ENCODE measurements at places on chromosomes 2 and 18.

DNA sequence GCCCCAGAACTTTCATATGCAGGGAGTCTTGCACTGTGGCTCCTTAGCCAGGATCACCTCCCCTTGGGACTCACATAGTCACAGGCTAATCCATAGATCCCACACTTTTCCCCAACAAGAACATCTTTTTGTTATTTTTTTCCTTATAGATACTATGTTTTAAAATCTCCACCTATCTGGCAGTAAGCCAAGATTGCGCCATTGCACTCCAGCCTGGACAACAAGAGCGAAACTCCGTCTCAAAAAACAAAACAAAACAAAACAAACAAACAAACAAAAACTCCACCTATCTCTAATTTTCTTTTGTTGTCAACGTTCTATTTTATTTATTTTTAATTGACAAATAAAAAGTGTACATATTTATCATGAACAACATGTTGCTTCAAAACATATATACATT, 141.7 kb downstream of the PDE11A start:
- no peaks in the 10 kb centered on the region for H3K36me3 ChIP-seq
- H3K27me3 ChIP-seq, result no peaks in the 10 kb centered on the region
- no peak for DNase-seq
- H3K4me1 ChIP-seq, result no peaks in the 10 kb centered on the region
- H3K4me3 ChIP-seq, result no peak overlapping the region
- H3K27ac ChIP-seq, result no peak overlapping the region

GRCh38 chr2:214247531-214247930, 163.3 kb upstream of the VWC2L start:
- no peak for DNase-seq
- no peak overlapping the region for H3K4me3 ChIP-seq
- H3K36me3 ChIP-seq, result no peaks in the 10 kb centered on the region
- H3K27me3 ChIP-seq, result no peaks in the 10 kb centered on the region
- H3K4me1 ChIP-seq, result no peaks in the 10 kb centered on the region
- no peak overlapping the region for H3K27ac ChIP-seq

- H3K27ac ChIP-seq, result no peak overlapping the region
- peaks cover 15% of the 10 kb centered on the region for H3K4me1 ChIP-seq
Observed at GRCh38 chr2:119485336-119486110, 38.8 kb downstream of the SCTR start.

DNA sequence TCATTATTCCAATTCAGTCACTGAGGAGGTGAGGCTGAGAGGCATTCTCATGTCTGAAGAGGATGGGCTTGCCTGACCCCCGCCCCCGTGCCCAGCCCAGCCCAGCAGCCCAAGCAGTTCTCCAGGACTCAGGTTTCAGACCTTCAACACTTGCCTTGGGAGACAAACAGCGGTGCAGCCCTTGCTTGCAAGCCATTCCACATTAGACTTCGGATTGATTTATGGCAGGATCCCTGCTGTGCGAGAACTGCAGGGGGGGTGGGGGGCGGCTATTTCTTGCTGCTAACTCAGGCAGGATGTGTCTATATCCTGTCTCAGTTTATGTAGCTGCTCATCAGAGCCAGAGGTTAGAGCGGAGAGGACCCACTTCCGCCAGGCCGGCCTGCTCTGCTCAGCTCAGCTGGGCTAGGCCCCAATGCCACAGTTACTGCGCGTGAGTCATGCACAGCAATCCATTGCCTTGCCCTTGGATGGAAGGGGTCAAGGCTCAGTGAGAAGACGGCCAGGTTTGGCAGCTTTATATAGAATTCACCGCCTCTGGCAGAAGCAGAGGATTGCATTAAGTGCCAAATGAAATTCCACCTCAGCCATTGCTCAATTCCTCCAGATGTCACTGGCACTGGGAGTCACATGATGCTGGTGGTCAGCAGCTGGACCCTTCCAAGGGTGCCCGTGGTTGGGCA, 1.8 kb downstream of the GYPC start:
- DNase-seq, result peak; percentile 77
- H3K4me1 ChIP-seq, result peaks cover 30% of the 10 kb centered on the region
- no peak overlapping the region for H3K4me3 ChIP-seq
- peak overlapping the region; percentile 90 for H3K27ac ChIP-seq
- H3K27me3 ChIP-seq, result peaks cover 7% of the 10 kb centered on the region

DNA sequence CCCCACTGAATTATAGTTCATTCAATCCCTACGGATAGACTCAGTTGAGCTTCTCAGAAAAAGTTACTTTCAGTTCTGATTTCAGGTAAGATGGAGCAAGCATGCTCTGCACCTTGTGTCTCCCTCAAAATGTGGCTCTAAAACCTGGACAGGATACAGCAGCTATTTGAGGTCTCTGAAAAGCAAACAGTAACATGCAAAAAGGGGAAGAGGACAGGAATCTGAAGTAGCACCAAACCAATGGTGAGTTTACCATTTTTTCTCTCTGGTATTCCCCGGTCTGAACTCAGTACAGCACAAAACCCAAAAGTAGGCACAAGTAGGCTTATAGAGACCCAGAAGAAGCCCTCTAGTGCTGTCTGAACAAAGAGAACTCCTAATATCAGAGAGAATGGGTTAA, 34.1 kb downstream of the LANCL1 start:
- H3K4me3 ChIP-seq, result no peak overlapping the region
- no peaks in the 10 kb centered on the region for H3K4me1 ChIP-seq
- no peak overlapping the region for H3K27ac ChIP-seq

DNA sequence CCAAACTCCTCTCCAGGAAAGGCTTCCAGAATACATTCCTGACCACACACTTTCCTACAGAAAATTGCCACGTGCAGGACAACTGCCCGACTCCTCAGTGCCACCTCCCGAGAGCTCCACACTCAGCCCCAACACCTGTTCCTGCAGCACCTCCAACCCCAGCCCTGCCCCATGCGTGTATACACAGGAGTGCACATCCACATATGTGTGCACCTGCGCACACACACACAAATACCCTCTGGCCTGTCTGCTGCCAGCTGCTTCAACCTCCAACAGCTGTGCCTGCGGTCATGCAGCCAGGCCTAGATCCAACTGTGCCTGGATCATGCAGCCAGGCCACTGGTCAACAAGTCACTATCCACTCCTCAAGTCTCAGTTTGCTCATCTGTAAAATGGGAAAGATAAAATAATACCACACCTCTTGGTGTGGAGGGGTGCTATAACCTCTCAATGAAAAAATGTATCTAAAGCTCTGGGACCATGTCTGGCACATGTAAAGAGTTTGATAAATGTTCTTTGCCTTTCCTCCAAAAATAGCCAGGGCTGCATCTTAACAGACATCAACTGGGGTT, 152.1 kb upstream of the ID2 start:
- H3K4me1 ChIP-seq, result peaks cover 15% of the 10 kb centered on the region
- no peak overlapping the region for H3K27ac ChIP-seq
- H3K27me3 ChIP-seq, result no peaks in the 10 kb centered on the region
- DNase-seq, result no peak
- no peak overlapping the region for H3K4me3 ChIP-seq

- H3K4me1 ChIP-seq, result no peaks in the 10 kb centered on the region
- no peaks in the 10 kb centered on the region for H3K27me3 ChIP-seq
- DNase-seq, result no peak
- no peak overlapping the region for H3K4me3 ChIP-seq
Observed at GRCh38 chr2:128465246-128466170, 146.8 kb upstream of the HS6ST1 start.

GRCh38 chr18:24010673-24011072, 3.9 kb upstream of the TTC39C start:
- H3K27me3 ChIP-seq, result no peaks in the 10 kb centered on the region
- no peak overlapping the region for H3K27ac ChIP-seq

- no peaks in the 10 kb centered on the region for H3K27me3 ChIP-seq
- H3K27ac ChIP-seq, result no peak overlapping the region
- H3K4me1 ChIP-seq, result no peaks in the 10 kb centered on the region
- no peak for DNase-seq
Observed at GRCh38 chr2:7667260-7667757, 750.1 kb downstream of the RNF144A start.

DNA sequence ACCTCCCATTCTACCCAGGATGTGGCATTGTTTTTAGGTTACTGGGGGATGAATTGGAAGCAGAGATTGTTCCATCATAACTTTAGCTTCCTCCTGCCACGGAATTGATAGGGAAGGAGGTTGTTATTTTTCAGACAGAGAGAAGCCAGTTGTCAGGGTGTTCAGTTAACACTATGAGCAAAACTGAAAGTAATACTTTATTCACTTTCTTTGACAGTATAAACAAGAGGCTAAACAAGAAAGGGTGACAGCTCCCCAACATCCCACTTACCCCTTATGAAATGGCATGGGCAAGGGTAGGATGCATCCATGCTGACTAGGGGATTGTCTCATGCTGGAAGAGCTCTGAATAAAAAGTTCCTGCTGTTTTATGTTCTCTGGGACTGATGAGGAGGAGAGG, 36.4 kb upstream of the GAREM1 start:
- no peak overlapping the region for H3K27ac ChIP-seq
- H3K4me3 ChIP-seq, result no peak overlapping the region
- H3K4me1 ChIP-seq, result no peaks in the 10 kb centered on the region
- H3K36me3 ChIP-seq, result no peaks in the 10 kb centered on the region
- H3K27me3 ChIP-seq, result no peaks in the 10 kb centered on the region
- no peak for DNase-seq

- DNase-seq, result no peak
- H3K27me3 ChIP-seq, result no peaks in the 10 kb centered on the region
- H3K36me3 ChIP-seq, result no peaks in the 10 kb centered on the region
- H3K27ac ChIP-seq, result no peak overlapping the region
Observed at GRCh38 chr18:76678248-76678647, 144.1 kb upstream of the ZNF236 start.

DNA sequence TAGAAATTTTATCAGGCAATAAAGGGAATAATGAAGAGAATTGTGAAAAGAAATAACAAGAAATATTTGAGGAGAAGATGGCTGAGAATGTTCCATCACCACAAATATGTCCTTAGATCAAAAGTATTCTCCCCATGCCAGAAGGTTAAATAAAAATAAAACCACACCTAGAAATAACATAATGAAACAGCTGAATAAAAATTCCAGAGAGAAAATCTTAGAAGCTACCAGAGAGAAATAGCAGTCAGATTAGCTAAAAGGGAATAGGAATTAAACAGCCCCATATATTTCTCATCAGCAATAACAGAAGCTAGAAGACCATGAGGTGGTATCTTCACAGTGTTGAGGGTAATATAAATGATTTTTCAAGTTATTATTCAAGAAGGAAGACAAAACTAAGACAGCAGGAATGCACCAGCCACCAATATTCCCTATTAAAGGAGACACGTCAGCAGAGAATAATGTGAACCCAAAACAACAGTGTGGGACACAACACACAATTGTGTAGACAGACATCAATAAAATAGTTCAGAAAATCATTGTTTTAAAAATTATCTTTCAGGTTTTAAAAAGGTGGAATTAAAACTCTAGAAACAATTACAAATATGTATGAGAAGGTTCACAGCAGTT, 82.0 kb upstream of the NEDD4L start:
- H3K27ac ChIP-seq, result no peak overlapping the region
- peaks cover 3% of the 10 kb centered on the region for H3K4me1 ChIP-seq
- no peaks in the 10 kb centered on the region for H3K36me3 ChIP-seq
- H3K27me3 ChIP-seq, result no peaks in the 10 kb centered on the region
- DNase-seq, result no peak

DNA sequence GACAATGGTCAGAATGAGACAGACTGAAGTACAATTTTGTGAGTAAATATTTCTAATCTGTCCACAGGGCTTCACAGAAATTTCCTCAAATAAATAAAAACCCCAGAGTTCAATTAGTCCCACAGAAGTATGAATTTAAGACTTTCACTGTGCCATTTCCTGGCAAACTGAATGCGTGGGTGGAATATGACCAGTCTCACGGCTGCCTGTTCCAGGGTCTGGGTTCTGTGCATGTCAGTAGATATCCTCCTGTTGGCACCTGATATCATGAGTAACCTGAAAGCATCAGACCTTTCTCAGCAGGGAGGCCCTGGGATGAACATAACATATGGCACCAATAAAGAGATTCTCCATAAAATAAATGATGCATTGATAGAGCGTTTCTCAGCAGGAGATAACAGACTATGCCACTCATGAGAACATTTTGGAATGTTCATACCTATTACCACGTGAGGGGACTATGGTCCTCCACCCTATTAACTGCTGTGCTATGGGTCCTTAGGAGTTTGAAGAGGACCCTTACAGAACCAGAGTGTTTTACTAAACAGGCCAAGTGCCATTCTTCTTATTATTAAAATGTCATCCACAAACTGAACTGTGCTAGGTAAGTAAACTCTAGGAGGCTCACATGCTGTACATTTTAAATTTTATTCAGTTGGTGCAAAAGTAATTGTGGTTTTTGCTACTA, 10.6 kb upstream of the MALL start:
- H3K4me1 ChIP-seq, result no peaks in the 10 kb centered on the region
- no peak for DNase-seq
- H3K27me3 ChIP-seq, result no peaks in the 10 kb centered on the region
- H3K4me3 ChIP-seq, result no peak overlapping the region
- H3K27ac ChIP-seq, result no peak overlapping the region

DNA sequence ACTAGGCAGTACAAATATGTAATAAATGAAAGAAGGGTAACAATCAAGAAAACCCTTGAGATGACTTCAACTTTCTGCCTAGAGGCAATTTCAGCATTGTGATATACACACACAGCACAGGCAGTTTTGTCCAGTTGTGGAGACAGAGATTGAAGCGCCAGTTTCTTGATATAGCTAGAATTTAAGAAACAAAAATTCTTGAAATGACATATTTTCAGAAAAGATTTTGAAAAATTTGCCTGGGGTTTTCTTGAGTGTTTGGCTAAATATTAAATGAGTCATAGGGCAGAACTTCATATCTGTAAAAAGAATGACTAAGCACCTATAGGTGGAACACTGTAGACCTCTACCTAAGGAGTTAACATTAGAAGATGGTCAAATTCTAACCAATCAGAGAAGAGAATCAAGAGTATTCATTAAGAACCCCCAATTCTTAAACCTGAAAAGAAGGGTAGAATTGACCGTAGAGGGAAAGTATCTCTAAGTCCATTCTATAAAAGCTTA, 1266.8 kb upstream of the TMEFF2 start:
- H3K4me1 ChIP-seq, result no peaks in the 10 kb centered on the region
- no peak overlapping the region for H3K4me3 ChIP-seq
- no peaks in the 10 kb centered on the region for H3K36me3 ChIP-seq
- DNase-seq, result no peak
- H3K27me3 ChIP-seq, result no peaks in the 10 kb centered on the region

DNA sequence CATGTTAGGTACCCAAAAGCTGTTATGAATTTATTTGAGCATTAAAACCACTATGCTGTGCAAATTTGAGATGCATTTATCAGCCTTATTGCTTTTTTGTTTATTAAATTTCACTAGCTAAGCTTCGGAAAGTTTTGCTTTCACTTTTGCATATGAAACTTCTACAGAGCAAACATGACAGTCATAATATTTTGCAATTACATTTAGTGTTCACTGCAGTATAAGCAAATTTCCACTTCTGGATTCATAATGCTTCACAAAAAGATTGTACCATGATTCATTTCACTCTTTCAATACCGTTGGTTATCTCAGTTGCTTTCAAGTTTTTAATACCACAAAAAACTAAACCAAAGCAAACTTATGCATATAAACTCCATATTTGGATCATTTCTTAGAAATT, 228.7 kb upstream of the SLC8A1 start:
- H3K27ac ChIP-seq, result no peak overlapping the region
- no peak overlapping the region for H3K4me3 ChIP-seq
- H3K27me3 ChIP-seq, result no peaks in the 10 kb centered on the region
- H3K4me1 ChIP-seq, result no peaks in the 10 kb centered on the region
- H3K36me3 ChIP-seq, result no peaks in the 10 kb centered on the region
